ENCODE measurements at places on chromosomes 11 and 22.

DNA sequence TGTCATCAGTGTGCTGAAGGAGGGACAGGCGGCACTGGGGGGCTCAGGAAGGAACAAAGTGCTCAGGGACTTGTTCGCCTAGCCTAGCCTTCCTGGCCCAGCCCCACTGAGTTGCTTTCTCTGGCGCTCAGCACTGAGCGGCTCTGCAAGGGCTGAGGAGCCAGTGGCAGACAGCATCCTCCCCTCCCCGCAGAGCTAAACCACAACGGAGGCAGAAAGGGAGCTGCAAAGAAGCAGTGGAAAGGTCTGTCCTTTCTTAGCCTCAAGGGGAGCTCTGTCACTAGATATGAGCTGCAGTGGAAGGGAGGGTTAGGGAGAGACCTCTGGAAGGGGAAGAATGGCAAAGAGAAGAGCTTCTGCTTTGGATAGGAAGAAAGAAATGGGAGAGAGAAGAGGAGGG, 89.7 kb upstream of the PHOX2A start:
- DNase-seq = peak; percentile 13

DNA sequence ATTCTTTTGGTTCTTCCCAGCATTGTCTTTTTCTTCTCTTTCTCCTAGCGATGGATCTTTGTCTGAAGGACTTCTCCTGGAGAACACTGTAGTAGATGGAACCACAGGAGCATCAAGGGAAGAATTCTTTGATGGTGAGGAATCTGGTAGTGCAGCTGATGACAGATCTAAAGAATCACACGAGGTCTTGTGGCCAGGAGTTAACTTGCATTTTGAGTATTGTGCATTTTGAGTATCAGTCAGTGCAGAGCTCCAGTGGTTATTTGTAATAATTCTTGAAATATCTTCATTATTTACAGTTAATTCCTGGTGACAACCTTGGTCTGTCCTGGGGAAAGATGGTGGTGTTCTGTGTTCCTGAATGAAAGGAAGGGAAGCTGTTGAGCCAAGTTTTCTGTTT, 14.5 kb upstream of the POGLUT3 start:
- DNase-seq = no peak

GRCh38 chr11:15886866-15887265, 469.5 kb downstream of the SOX6 start:
- no peak for DNase-seq

- no peak for DNase-seq
These were observed 42.6 kb downstream of the SC5D start for GRCh38 chr11:121334973-121335710.

- no peak for DNase-seq
These were observed 199.6 kb downstream of the CEP164 start for GRCh38 chr11:117527271-117527670.

- no peak for DNase-seq
These were observed 9.6 kb upstream of the LMO1 start for GRCh38 chr11:8273287-8273686.

DNA sequence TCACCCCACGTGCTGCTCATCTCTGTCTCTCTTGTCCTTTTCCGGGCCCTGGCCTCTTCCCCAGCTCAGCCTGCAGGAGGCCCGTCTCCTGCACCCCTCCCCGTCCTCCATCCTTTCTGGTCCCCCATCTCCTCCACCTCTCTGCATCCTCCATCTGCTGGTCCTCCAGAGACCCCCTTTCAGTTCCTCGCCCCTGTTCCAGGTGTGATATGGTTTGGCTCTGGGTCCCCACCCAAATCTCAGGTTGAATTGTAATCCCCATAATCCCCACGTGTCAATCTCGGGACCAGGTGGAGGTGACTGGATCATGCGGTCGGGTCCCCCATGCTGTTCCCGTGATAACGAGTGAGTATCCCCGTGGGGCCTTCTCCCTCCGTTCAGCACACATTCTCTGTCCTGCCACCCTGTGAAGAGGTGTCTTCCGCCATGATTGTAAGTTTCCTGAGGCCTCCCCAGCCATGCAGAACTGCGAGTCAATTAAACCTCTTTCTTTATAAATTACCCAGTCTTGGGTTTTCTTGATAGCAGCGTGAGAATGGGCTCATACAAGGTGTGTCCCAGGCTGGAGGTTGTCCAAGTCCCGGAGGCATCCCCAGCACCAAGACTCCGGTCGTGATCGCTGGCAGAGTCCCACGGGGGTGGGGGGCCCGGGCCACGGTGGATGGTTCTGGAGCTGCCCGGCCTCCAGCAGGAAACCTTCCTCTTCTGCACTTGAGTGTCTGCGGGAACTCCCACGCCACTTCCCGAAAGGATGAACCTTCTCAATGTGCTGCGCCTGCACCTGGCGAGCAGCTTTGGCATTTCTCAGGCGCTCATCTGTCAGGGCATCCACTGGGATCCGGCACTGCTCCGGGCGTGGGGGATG, 29.0 kb upstream of the TOLLIP start:
- peak; percentile 28 for DNase-seq

GRCh38 chr11:132853886-132854285, 678.4 kb downstream of the OPCML start:
- DNase-seq = no peak

DNA sequence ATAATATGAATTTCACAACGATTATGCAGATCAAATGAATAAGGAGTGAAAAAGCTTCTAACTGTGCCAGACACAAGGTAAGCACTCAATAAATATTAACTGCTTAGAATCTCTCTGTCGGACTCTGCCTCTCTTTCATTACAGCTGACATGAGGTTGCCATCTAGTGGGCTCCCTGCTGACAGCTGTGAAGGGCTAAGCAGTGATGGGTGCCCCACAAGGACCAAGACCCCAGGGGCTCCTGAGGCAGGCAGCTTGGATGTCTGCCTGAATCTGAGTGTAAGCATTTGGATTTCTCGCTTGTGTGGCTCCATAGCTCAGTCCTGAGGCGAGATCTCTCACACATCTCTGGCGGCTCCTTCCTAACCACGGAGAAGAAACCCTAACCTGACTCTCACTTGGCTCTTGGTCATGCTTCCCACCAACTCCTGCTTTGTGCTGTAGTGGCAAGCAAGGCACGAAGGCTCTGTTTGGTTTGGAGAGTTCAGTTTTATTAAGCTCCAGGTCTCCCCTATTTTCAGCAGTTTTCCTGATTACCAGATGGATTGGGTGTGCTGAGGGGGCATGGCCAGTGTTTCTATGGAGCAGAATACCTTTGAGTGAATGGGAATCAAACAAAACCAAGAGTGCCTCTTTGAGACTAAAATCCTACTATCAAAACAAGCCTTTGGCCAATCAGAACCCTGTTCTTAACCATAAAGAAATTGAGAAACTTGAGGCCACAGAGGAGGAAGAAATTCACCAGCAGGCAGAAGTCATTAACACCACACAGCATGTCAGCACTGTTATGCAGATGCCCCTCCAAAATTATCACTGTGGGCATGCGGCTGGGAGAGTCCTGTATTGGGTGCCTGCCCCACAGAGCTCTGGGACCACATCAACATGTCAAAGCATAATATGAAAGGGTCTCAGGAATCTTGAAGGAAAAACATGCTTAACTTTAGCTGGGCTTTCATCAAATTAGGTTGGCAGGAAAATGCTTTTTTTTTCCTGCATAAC, 152.8 kb upstream of the NTM start:
- DNase-seq = no peak

DNA sequence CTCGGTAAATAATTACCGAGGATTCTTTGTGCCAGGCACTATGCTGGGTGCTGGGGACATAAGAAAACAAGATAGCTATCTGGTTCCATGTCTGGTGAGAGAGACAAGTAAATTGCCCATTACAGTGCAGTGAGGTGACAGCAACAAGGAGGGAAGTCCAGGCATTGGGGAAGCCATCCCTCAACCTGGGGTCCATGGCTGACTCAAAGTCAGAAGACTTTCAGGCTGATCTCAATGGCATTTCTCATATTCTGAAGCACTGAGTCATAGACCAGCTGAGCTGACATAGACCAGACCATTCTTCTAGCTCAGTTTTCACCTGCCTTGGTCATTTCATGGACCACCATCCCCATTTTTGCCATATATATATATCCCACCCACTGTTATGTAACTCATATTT, 158.8 kb downstream of the TTC17 start:
- no peak for DNase-seq

- no peak for DNase-seq
These were observed 108.9 kb downstream of the SGSM3 start for GRCh38 chr22:40479126-40479800.

Measured in CD4-positive, alpha-beta T cell treated with Interleukin-10 for 1 hour (primary cell).